Pancreas (tissue), 10 donors: ENCODE measurements at places on chromosomes 16 and 17. TPM values are rescaled to one million over a fixed set of nuclear protein-coding genes. Genes with fewer than 3 reads are reported as not detected.
A peak's percentile ranks its signal among the peaks of the same experiment; 100 is the strongest.

DNA sequence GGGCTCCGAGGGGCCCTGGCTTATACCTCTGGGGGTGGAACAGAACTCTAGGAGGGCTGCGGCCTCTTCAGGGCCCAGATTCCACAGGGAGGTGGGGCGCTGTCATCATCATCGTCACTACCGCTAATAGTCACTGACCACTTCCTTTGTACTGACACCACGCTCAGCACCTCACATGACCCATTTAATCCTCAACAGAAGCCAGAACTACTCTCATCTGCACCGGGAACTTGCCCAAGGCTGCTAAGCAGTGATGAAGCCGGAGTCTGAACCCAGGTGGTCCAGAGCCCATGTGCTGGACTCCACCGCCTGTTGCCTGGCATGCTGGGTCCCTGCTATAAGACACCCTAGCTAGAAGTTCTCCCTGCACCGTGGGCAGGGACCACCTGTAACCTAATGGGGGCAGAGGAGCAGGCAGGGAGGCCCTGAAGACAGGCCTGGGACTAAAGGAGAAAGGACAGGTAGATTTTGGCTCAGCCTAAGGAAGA is 12.0 kb downstream of the UNC13D start:
- no peak for DNase-seq

- peak; percentile 86 for DNase-seq
Observed at GRCh38 chr17:38748149-38748891, at the start of gene PCGF2. PCGF2 (minus strand) TSS chr17:38748336; CDS start chr17:38740402, 7,934 bp downstream.

DNA sequence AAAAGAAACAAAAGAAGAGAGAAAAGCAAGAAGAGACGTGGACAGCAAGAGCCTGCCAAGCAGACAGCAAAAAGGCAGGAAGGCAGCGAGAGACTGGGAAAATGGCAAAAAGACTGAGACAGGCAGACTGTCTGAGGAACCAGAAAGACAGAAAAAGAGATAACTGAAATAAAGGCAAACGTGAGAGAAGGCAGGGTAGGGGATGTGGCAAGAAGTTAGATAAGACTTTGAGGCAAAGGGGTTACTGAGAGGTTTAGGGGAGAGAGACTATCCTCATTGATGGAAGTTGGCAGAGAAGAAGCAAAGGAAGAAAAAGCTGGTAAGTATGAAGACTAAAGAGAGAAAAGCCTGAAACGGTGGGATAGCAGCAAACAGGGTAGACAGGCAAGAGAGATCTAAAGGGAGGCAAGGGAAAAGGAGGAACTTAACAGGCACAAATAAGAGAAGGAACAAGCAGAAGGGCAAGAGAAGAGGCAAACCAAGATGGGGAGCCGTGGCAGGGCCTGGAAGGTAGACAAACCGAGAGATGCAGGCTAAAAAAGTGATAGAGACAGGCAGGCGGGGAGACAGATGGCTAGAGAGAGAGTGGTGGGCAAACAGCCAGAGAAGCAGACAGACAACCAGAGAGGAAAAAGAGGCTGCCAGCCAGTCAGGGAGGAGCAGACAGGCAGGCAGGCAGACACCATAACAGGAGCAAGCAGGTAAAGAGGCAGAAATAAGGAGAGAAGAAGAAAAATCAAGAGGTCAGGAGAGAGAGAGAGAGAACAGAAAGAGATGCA is 7.1 kb upstream of the CHD3 start:
- DNase-seq, result no peak

Gene LITAFD
- not detected for total RNA-seq

- DNase-seq, result no peak
Observed at GRCh38 chr16:86558355-86559193, 3.5 kb upstream of the MTHFSD start.
